Stimulated activated CD4-positive, alpha-beta T cell treated with anti-CD3 and anti-CD28 coated beads, Interleukin-2, amount 100 ng/mL, for 48 hours (primary cell): ENCODE measurements at places on chromosomes 5 and 9.

GRCh38 chr5:55180016-55180415 lies 7.0 kb upstream of the CDC20B start:
- no peak for DNase-seq

DNA sequence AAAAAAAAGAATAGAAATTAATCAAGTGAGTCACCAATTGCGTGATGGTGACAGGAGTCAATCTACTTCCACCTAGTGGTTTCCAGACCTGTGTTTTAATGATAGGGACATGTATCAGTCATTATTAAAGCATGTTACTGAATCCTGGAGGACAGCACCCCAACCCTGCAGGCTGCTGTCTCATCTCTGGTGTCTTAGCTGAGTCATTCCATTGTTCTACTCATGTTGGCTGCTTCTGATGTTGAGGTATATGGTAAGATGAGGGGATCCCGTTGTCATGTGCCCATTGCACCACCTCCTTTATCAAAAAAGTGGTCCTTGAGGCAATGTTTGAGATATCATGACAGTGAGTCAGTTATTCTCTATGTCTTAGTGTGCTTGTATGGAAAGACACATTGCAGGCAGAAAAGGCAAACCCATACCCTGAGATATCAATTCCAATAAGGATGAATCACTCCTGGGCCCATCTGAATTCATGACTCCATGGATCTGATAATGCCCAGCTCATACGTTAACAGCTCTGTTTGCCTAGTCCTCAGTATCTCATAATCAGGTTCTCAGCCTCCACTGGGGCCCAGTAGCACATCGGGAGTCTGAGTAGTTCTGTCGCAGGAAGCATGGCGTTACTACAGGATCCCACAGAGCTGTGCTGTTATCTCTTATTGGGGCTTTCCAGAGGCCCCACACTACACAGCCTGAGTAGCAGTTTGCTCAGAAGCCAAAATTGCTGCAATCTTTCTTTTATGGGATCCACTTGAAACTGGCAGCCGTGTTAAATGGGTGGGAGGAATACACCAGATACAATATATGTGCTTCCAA lies 31.2 kb downstream of the HMGCS1 start:
- DNase-seq, result no peak

GRCh38 chr5:35373249-35373648 lies 143.0 kb upstream of the PRLR start:
- no peak for DNase-seq

DNA sequence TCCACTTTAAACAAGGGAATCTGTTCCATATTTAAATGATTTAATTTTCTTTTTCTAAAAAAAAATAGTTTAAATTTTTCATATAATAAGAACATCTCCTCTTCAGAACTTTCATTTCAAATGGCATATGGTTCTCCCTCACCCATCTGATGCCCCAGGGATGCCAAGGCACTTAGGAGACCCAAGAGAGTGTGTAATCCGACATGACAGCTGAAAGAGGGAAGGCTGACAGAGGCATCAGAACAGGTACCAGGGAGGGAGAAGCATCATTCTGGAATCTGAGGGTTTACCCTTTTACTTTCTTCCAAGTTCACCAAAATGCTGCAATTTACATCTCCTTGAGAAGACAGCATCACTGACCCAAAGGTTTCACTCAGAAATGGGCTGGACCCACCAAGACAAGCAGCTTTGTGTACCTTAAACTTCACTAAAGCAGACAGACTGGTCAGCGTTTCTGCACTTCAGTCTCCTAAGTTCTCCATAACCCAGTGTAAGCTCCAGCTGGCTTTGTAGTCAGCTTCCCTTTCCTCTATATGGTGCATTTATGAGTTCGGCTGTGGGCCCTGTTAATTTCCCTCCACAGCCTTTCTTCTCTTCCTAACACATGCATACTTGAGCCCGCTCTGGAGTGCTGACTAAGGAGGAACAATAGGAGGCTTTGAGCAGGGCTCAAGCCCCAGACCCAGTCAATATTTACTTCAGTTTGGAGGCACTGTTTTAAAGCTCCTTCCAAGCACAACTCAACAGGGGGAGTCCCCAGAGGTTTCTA lies 17.7 kb downstream of the EFNA5 start:
- no peak for DNase-seq

DNA sequence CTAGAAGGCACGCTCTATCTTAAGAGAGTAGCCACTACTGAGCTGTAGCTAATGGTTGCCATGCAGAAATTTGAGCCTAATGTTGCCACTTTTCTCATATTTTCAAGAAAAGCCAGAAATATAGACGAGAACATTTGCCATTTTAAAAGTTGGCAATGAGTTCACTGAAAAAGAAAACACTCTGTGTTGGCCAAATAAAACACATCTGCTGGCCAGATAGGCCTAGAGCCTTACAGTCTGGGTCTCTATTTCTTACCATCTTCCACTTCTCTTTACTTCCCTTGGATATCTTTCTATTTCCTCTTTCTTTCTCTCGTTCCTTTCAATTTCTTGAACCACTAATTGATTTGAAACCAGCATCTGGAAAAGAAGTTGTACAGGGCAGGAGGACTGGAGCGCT lies 36.6 kb upstream of the VCAN start:
- DNase-seq, result no peak

GRCh38 chr5:17148481-17148880 lies 69.0 kb upstream of the BASP1 start:
- DNase-seq, result no peak

DNA sequence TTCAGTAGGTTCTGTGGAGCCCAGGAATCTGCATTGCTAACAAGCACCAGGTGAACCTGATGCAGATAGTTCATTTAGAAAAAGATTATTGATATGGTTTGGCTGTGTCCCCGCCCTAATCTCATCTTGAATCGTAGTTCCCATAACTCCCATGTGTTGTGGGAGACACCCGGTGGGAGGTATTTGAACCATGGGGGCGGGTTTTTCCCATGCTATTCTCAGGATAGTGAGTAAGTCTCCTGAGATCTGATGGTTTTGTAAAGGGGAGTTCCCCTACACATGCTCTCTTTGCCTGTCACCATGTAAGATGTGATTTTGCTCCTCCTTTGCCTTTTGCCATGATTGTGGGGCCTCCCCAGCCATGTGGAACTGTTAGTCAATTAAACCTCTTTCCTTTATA lies 212.0 kb downstream of the RAB3C start:
- peak; percentile 38 for DNase-seq

GRCh38 chr9:2417730-2418129 lies 203.9 kb upstream of the VLDLR start:
- DNase-seq, result no peak

- no peak for DNase-seq
These were observed 892.9 kb downstream of the NR2F1-AS1 start for GRCh38 chr5:92687821-92688722.

DNA sequence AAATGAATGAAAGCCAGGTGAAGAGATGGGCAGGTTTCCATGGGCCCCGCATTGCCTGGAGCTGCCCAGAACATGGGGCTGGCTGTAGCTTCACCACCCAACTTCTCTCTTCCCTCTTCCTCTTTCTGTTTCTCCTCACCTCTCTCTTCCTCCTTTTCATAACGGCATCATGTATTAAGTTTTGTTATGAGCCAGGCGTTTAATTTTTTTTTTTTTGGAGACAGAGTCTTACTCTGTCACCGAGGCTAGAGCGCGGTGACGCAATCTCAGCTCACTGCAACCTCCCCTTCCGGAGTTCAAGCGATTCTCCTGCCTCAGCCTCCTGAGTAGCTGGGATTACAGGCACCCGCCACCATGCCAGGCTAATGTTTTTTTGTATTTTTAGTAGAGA lies 13.0 kb upstream of the SPINK4 start:
- no peak for DNase-seq

- no peak for DNase-seq
These were observed 343.4 kb upstream of the CDH6 start for GRCh38 chr5:30849931-30850710.

GRCh38 chr9:25415718-25416117 lies 262.5 kb downstream of the TUSC1 start:
- DNase-seq, result no peak

DNA sequence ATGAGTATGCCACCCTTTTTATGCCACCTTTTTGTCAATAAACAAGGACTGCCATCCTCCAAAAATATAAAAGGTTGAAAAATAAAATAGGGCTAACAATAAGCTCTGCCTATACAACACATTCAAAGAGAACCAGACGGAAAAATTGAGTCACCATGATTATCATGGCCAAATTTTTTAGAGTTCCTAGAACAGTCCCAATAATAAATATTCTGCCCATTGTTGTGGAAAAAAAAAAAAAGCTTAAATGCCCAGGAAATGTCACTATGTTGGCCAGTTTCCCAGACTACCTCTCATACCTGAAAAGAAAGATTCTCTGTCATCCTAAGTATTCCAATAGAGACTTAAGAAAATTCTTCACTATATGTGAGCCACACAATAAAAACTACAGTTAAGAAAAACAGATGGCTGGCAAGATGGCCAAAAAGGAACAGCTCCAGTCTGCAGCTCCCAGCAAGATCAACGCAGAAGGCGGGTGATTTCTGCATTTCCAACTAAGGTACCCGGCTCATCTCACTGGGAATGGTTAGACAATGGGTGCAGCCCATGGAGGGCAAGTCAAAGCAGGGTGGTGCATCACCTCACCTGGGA lies 149.0 kb downstream of the TMEM161B start:
- no peak for DNase-seq

DNA sequence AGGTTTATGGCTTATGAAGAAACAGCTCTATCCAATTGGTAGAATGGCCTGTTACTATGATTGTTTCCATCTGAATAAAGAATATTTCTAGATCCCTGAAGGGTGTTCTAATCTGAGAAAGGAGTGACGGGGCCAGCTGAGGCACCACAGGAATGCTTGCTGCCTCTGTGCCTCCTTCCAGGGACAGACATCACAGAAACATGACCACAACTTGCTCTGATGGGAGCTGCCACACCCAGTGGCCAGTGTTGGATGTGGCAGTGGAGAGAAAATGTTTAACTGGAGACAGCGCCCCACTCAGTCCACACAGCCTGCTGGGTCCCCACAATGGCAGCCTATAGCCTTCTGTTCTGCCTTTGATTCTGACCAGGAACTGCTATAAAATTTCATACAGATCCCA lies 38.6 kb upstream of the TESK1 start:
- DNase-seq, result no peak

GRCh38 chr9:130638284-130639123 lies 25.9 kb upstream of the PRDM12 start:
- DNase-seq, result no peak

DNA sequence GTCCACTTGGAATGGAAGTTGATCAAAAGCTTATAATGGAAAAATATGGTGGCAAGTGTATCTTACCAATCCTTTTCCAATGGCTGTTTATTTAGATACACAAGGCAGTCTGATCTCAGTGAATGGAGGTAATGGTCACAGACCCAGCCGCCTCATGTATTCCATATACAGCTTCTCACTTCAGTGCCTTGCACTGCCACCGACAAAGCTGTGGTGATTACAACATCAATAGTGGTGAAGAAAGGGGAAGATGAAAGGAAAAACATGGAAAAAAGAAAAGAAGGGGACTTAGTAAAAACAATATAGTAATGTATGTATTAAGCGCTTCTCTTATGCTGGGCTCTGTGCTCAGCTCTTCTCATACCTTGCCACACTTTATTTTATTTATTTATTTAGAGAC lies 297.3 kb upstream of the RASA1 start:
- no peak for DNase-seq

DNA sequence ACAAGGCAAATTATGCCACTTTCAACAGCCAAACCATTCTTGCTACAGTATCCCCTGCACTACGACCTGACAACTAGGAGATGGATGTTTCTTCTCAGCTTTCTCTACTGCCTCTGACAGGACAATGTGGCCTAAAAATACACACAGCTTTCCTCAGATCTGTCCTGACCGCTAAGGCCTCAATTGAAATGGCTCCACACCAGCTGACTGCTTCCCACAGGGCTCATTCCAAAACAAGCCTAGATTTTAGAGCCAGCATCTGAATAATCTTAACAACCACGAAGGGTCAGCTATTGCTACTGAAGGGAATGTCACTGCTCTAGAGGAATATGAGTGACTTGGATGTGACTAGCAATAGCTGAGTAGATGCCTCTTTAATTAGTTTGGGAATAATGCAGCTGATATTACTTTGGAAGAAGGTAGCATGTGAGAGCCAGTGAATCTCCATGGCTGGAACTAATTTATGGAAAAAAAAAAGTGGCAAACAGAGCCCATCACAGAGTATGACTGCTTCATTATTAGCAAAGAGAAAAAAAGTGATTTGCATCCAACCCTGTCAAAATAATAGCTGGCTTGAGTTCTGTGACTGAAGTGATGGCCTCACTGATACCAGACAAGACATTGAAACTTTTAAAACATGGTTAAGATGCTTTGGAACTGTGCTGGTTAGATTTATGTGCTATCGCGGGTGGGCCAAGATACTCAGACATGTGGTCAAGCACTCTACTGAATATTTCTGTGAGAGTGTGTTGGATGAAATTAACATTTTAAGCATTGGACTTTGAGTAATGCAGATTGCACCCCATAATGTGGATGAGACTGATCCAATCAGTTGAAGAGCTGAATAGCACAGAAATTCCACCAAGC lies 450.2 kb downstream of the NR2F1-AS1 start:
- DNase-seq, result no peak

DNA sequence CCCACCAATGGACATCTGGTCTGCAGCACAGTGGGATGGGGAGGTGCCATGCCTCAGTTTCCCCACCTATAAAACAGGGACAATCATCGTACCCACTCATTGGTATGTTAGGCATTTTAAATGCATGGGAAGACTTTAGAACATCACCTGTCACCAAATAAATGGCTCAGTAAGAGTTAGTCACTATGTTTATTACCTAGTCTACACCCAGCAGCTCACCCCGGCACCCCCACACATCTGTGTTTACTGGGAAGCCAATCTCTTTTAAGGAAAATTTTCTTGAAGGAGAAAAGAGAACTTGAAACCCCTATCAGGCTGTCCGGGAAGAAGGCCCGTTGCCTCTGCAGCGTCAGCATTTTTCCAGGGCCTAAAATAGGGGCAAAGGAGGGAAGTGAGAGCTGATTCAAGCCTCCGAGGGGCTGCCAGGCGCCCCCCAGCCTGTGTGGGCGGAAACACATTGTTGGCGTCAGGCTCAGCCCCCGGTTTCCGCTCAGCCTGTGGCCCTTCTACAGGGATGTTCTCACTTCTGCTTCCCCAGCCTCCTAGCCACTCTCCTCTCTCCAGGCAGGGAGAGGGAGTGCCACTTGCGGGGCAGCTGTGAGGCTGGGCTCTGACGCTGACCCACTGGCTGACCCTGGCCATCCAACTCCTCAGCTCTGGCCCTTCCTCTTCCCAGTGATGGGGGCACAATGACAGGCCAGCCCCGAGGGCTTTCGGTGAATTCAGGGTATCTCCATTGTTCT lies 4.6 kb downstream of the CSF1R start:
- no peak for DNase-seq

DNA sequence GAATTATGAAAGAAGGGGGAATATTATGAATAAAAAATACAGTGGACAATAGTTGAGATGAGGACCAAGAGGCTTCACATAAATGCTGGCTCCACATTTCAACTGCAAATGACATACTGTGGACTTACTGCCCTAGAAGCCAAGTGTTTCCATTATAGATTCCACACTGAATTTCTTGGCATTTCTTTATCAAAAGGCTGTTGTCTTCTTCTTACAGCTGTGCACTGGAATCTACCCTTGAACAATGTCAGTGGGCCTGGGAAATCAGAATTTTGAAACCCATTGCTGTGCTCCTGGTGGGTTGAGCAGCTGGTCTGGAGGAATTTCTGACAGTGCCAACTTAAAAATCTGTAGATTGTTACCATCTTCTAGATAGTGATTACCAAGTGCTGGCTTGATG lies 49.9 kb downstream of the TNC start:
- no peak for DNase-seq

- no peak for DNase-seq
These were observed 186.5 kb downstream of the ERCC6L2 start for GRCh38 chr9:96062031-96062430.

- DNase-seq, result no peak
These were observed 41.6 kb downstream of the TARS1 start for GRCh38 chr5:33482335-33482734.
